ENCODE measurements at places on chromosomes 1 and 21.

- no peak for DNase-seq
Observed at GRCh38 chr1:86552376-86552775, 5.5 kb downstream of the CLCA4 start.

DNA sequence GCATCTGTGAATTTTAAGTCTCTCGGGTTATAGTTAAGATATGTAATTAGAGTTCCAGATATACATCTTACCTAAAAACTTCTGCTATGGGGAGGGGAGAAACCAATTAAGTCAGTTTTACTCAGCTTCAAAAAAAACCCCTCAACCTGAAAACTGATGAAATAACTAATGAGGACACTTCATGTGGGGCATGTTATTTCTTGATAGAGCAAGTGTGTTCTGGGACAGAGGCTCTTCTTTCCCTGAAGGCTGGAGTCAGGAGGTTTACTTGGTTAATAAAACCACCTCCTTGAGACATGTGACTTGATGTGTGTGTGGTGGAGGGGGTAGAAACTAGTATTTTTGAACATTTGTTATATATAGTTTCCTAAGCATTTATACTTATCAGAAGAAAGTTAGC lies 313.0 kb upstream of the ST6GALNAC5 start:
- no peak for DNase-seq

DNA sequence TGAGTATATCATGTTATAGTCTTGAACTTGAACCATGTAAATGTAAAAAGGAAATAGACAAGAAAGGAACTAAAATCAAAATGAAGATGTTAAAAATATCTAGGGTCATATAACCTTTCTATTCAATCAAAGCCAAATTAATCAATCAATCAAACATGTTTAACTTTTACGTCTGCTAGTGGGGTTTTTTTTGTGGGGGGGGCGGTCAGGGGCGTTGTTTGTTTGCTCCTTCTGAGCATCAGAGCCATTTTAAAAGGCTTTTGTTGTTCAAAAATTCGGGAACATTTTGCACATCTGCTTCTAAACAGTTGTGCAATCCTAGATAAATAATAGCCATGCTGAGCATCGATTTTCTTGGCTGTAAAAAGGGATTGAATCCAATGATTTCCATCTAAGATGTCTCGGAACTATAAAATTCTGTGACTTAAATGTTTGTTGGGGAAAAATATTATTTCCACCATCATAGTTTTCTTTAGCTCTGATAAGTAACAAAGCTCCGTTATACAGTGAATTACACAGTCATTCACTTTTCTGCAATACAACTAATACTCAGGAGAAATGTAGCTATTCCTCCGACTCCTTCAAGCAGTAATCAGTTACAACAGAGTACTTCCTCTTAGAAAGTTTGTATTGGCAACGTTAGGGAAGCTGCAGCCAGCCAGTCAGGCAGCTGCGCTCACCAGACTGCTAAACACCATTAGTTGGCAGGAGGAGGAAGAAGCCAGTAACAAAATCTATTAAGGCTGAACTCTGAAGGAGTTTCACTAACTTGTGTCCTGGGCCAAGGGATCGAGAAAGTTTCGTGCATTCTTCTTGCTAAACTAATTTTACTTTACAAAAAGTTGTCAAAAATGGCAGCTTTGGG lies 2.2 kb downstream of the SPATA6 start:
- peak; percentile 80 for DNase-seq

- no peak for DNase-seq
Observed at GRCh38 chr1:117237726-117238381, 27.1 kb upstream of the VTCN1 start.

GRCh38 chr1:111225717-111226400 lies 1.7 kb upstream of the CHI3L2 start:
- DNase-seq: no peak

DNA sequence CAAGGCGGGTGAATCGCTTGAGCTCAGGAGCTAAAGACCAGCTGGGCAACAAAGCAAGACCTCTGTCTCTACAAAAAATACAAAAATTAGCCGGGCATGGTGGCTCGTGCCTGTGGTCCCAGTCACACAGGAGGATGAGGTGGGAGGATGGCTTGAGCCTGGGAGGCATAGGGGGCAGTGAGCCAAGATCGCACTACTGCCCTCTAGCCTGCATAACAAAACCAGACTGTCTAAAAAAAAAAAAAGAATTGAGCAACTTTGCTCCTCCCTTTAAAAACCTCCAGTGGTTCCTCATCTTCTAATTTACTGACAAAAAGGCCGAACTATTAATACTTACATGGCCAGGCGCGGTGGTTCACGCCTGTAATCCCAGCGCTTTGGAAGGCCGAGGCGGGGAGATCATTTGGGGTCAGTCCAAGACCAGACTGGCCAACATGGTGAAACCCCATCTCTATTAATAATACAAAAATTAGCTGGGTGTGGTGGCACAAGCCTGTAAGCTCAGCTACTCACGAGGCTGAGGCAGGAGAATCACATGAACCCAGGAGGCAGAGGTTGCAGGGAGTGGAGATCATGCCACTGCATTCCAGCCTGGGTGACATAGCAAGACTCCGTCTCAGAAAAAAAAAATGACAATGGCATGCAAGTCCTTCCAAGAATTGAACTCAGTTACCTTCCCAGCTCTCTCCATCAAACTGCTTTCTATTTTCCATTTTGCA lies 4.4 kb downstream of the ACBD3 start:
- no peak for DNase-seq

DNA sequence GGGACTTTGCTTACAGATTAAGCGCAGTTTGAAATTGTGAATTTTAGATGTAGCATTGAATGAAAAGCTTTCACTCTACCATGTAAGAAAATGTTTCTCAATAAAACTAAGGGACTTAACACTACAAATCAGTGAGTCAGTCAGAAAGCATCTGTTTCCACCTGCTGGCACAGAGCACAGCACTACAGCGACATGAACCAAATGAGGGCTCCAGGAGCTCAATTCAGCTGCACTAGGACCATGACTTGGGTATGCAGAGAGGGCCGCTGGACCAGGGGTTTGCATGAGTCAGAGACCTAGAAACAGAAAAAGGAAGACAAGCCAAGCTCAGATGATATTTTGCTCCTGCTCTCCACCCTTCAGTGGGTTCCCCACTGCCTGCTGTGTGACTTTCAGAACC lies 5.2 kb downstream of the SUSD4 start:
- DNase-seq: no peak

GRCh38 chr1:13753636-13754402 lies 53.8 kb downstream of the PRDM2 start:
- DNase-seq: no peak

Data from LNCaP clone FGC (cell line).